ENCODE measurements at places on chromosomes 4 and X.

DNA sequence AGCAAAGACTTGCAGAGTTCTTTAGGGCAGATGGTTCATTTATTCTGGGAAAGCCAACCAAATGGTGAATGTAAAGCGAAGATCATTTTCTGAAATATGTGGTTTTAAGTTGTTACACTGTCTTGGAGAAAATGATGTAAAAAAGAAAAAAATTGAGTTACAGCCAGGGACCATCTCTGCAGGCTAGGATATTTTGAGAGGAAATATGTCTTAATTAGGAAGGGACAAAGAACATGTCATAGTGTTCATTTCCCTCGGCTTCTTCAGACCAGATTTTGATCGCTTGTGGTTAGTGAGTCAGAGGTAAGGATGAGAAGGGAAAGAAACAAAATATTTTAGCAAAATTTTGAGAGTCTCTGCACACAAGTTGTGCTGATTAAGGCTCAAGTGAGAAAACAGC lies 59.0 kb upstream of the C1QTNF7 start:
- peak; percentile 18 for DNase-seq

DNA sequence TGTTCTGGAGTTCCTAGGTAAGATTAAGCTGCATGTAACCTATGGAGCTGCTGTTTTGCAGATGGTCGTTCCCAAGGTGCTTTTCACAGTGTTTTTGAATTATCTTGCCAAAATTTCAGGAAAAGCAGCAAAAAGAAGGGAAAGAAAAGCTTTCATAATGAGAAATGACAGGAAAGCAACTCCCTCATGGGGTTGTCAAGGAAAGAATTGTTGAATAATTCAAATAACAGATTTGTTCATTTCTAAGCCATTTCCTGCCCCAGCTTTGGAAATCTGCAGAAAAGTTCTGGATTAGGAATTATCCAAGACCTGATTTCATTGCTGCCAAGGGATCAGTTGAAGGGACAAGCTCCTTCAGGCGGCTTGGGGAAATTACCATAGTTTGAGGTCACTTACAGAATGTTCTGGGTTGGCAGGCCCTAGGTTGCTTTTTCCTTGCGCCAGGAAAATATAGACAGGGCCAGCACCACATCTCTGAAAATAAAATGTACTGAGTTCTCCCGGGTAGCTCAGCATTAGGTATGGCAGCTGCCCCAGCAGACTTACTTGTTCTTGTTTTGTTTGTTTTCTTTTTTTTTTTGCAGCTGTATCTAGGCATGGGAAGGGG lies 354.7 kb downstream of the STIM2 start:
- no peak for DNase-seq

- DNase-seq = no peak
Observed at GRCh38 chr4:65635051-65635821, 35.1 kb downstream of the EPHA5 start.

DNA sequence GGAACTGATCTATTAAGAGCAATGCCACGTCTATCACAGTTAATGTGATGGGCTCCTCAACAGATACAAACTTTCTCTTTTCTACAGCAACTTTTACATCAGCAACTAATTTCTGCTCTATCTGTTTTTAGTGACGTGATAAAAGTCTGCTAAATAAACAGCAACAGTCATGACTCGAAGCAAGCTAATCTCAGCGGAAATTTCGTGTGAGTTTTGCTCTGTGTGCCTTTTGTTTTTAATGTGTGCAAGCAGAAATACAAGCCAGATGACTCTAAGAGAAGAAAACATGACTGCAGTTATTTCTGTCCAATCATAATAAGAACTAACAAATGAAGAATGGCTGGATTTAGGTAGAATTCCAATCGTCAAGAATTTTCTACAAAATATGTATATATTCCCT lies 214.3 kb downstream of the LDB2 start:
- DNase-seq = no peak

DNA sequence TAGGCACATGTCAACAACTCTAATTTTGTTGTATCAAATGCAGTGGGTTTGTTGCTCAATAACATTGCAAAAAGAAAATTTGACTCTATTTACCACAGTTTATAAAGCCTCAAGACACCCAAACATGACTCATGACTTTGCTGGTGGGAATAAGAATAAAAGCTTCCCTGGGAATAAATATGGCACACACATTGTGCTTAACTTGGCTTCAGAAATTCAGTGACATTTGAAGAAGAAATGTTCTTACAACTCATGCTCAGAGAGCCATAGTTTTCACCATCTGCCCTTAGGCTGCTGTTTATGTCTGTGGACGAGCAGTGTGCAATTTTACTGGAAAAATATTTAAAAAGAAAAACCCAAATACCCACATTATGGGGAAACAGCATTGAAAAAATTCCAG lies 60.9 kb downstream of the SPATA18 start:
- no peak for DNase-seq

DNA sequence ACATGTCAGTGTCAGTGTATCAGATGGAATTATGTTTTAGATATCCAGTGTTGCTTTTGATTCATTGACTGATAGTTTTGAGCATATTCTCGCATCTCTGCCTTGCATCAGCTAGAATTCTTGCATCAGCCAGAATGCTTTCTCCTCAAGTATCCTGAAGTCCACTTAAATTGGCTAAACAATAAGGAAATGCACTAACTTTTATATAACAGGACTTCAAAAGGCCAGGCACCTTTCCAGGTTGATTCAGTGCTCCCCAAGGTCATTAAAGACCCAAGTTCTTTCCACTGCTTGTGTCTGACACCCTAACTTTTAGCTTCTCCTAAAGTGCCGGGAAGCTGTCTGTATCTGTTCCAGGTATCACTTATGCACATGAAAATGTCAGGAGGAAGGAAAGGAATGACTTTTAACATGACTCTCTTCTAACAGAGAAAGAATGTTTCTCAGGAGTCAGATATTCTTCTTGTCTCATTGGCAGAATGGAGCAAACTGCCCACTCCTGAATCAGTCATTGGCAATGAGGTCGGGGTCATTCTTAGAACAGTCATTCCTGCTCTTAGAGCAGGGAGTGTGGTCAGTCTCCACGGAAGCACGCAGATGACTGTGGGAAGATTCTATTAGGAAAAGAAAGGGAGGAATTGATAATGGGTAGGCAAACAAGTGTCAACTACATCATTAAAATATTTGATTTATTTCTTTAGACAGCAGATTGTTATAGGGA lies 92.9 kb upstream of the TLL1 start:
- DNase-seq = no peak

DNA sequence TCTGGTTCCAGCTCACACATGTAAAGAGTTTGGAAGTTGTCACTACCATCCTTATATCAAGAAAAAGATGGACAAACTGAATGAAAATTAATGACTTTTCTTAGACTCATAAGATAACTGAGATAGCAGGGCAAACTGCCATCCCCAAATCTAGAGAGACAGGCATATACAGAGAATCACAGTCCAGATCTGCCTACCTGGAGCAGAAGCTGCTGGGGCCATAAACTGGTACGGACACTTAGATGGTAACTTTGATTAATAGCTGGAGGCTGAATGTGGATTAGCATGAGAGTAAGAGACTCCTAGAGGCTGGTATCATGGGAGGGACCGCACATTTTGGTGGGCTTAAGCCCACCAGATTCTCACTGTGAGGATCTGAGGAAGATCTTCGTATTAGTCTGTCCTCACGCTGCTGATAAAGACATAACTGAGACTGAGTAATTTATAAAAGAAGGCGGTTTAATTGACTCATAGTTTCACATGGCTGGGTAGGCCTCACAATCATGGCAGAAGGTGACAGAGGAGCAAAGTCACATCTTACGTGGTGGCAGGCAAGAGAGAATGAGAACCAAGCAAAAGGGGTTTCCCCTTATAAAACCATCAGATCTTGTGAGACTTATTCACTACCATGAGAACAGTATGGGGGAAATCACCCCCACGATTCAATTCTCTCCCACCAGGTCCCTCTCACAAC lies 10.8 kb upstream of the POLA1 start:
- DNase-seq = no peak

DNA sequence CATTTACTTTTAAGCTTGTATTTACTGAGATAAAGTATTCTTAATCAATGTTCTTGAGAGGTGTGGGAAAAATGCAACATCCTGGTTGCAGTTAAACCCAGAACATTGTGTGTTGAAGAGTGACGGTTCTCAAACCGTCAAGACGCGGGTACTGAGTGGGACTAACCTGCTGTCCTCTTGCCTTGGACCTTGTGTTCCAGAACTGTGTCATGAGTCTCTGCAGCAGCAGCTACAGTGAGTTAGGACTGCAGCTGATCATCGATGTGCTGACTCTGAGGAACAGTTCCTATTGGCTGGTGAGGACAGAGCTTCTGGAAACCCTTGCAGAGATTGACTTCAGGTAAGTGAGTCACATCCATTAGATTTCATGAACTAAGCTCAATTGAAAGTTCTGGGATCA lies 59.7 kb downstream of the HTT start:
- DNase-seq = no peak

DNA sequence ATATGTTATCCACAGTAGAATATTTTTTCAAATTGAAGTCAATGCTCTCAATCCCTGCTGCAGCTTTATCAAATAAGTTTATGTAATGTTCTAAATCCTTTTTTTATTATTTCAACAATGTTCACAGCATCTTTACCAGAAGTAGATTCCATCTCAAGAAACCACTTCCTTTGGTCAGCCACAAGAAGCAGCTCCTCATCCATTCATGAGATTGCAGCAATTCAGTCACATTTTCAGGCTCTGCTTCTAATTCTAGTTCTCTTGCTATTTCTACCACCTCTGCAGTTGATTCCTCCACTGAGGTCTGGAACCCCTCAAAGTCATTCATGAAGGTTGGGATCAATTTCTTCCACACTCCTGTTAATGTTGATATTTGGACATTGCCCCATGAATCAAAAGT lies 2301.3 kb upstream of the TENM3 start:
- DNase-seq = no peak

GRCh38 chrX:38881727-38882126 lies 80.5 kb downstream of the MID1IP1 start:
- DNase-seq = no peak

- no peak for DNase-seq
Observed at GRCh38 chr4:165381821-165382373, 3.1 kb downstream of the CPE start.

GRCh38 chr4:153127760-153128494 lies 76.3 kb upstream of the TRIM2 start:
- peak; percentile 75 for DNase-seq

GRCh38 chr4:145819853-145820181 lies 118.8 kb downstream of the ZNF827 start:
- no peak for DNase-seq

GRCh38 chr4:159358226-159358625 lies 255.3 kb downstream of the RAPGEF2 start:
- DNase-seq = peak; percentile 69

DNA sequence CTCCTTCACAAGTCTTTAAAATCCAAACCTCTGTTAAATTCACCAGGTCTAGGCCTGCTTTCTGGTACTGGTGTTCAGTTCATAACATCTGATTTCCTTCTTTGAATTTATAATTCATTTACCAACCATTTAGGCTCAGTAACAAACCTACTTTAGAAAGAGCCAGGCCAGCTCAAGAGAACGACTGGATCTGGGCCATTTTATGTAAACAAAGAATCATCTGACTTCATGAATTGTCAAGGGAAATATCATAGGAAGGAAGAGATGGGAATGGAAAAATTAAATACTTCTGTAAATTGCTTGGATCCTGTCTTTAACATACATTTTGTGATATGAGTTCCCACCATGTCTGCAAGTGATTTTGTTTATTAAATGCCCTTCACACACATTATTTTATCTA lies 36.5 kb downstream of the DCHS2 start:
- no peak for DNase-seq

DNA sequence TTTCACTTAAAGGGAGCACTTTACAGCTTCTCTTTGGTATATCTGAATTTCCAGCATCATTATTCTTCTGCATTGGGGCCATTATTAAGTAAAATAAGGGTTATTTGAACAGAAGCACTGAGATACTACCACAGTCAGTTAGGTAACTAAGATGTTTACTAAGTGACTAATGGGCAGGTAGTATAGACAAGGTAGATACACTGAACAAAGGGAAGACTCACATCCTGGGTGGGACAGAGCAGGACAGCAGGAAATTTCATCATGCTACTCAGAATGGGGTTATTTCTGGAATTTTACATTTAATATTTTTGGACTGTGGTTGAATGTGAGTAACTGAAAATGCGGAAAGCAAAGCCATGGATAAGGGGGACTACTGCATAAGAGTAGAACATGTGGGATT lies 316.0 kb downstream of the CCSER1 start:
- DNase-seq = no peak

GRCh38 chr4:7254736-7255487 lies 62.6 kb downstream of the SORCS2 start:
- no peak for DNase-seq

DNA sequence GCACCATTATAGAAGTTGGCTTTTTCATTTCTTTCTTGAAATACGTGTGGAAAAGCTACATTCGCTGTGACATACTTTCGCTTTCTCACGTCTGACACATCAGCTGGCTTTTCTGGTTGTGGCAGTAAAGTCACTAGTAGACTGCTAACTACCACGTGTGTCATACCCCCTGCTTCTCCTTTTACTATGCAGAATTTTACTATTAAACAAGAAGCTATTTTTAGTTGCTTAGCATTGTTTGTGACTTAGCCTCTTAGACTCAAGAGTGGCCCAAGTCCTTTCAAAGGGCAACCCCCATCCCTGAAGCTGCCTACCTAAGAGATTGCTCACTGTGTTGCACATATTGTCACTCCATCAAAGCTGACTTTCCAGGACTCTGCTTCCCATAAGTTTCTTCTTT lies 2.1 kb upstream of the IL2 start:
- DNase-seq = peak; percentile 5

GRCh38 chrX:129759576-129760061 lies 20.1 kb upstream of the SASH3 start:
- peak; percentile 61 for DNase-seq

- DNase-seq = no peak
Observed at GRCh38 chr4:144688035-144688569, 42.1 kb downstream of the HHIP start.

GRCh38 chr4:150609131-150609530 lies 27.2 kb downstream of the MAB21L2 start:
- DNase-seq = no peak

DNA sequence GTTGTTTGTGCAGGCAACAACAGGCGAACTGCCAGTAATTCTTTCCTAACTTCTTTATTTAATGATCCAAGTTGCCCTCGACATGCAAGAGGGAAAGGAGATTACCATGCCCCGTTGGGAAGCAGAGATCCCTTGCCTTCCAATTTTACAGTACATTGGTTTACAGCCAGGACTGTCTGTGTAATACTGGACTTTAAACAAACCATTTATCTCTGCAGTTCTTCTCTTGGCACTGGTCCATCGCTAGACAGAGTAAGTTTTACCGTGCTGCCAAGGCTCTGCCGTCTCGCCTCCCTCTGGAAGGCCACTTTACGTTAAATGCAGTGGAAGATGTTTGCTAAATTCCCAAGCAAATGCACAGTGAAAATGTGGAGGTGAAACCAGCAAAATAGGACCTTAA lies 660.3 kb upstream of the PRKX start:
- no peak for DNase-seq

DNA sequence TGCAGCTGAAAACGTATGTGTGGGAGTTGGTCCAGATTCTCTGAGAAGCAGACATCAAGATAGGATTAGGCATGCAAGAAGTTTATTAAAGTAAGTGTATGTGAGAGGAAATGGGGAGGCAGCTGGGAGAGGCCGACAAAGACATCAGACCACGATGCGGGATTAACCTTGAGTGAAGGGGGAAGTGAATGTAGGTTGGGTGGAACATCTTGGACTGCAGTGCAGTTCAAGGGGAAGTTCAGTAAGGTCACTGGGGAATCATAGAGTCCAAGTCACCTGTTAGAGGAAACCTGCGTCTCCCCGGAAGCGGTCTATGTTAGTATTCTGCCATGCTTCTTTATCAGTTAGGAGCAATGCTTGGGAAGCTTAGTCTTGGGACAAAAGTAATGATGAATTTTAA lies 22.0 kb downstream of the CXCL8 start:
- no peak for DNase-seq
